GF-D8 (cell line): ENCODE measurements at places on chromosomes 16 and 17.

- no peak for DNase-seq
Observed at GRCh38 chr16:53785044-53785443, 81.1 kb downstream of the FTO start.

DNA sequence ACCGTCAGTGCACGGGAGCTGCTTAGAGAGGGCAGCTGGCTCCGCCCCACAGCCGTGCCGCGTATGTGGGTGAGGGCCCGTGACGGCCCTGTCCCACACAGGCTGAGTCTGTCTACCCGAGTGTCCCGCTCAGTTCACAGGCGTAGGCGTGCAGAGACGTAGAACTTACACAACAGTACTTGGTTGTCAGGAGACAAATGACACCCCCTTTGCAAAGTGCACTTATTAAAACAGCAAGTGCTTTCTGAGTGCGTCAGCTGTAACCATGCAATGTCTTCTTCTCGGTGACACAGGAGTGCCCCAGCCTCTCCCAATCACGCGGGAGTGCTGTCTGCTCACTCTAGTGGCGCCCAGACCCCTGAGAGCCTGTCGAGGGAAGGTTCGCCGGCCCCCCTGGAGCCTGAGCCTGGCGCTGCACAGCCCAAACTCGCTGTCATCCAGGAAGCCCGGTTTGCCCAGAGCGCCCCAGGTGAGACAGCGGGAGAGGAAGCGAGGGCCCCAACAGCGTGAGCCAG lies 64.2 kb downstream of the FOXK2 start:
- no peak for DNase-seq

DNA sequence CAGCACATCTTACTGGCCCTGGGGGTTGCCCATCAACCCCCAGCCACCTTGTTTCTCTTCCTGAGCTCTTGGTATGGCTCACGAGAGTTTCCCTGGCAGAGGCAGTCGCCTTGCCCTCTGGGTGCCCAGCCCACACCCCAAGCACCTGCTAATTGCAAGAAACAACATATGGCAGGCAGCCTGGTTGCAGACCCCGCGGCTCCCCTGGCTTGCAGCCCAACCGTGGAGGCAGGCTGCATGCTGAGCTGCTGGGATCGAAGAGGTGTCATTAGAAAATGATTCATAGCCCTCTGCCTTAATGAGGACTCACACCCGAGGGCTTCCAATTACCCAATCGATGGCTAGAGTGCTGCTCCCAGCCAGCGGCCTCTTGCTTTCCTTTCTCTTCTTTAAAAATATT lies 115.7 kb downstream of the TMEM114 start:
- DNase-seq: no peak

DNA sequence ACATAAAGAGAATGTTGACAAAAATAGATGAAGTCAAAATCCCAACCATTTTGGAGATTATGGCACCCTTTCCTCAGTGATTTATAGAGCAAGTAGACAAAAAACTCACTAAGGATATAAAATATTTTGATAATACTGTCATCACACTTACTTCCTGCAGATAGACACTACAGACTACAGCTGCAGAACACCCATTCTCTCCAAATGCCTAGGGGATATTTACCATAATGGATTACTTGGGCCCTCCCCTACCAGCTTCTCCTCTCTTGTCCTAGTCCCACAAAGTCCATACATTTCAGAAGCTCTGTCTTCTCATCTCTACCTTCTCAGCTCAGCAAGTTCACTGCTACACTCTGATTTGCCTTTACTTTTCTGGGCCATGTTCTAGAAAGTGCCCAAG lies 37.2 kb upstream of the CCNF start:
- no peak for DNase-seq

GRCh38 chr17:12765548-12765947 lies 23.8 kb upstream of the ARHGAP44 start:
- DNase-seq: no peak

DNA sequence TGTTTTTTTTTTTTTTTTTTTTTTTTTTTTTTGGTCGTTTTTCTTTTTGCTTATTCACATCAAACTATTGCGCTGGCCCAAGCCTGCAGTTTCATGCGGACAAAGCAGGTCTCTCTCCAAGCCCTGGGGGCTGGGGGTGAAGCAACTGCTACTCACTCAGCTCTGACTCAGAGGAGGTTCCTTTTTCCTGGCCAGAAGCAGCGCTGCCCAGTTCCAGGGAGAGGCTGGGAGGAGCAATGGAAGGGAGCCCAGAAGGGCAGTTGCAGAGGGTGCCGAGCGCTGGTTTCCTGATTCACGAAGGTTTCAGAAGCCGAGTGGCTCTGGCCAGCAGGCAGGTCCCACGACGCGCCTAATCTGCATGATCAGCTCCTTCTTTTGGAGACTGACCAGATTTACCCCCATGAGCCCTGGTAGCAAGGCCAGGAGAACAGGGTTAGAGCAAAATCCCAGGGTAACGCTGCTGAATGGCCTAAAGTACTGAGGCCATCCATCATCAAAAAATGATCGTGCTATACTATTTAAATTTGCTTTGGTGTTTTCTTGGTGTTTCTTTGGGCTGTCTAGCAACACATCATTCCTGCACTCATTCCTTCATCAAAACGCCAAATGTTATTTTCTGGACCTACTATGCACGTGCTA lies 144.7 kb upstream of the SOX9 start:
- DNase-seq: no peak

- no peak for DNase-seq
Observed at GRCh38 chr17:5506307-5506706, 19.9 kb downstream of the MIS12 start.

DNA sequence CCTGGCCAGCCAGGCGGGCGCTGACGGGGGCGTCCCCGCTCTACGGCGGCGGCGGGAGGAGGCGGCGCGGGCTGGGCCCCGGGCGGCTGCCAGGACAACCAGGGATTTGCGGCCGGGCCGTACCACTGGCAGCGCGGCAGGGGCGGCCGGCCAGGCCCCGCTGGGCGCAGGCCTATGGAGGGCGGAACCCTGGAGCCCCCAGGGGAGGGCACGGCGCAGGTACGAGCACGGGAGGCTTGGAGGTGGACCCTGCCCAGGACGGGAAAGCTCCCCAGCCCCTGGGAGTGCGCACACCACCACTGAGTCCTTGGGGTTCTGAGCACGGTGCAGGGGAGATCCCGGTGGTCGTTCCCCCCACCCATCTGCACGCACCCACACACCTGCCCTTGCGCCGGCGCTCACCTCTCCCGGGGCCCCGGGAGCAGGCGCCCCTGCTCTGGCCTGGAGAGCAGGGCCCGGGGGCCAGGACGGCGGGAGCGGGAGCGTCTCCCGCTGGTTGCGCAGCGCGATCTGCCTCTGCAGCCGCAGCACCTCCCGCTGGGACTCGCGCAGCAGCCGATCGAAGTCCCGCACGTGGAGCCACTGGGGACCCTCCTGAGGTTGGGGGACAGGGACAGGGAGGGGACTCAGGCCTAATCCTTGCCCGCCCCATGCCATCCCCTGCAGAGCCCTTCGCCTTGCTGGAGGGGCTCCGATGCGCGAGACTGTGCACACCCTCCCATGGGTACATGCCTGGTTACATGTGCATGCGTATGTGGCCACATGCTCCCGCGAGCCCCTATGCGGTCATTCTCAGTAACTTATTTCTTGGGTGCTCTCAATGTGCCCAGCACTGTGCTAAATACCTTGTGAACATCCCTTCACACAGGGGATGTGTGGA lies 3.9 kb downstream of the TSPOAP1 start:
- no peak for DNase-seq

DNA sequence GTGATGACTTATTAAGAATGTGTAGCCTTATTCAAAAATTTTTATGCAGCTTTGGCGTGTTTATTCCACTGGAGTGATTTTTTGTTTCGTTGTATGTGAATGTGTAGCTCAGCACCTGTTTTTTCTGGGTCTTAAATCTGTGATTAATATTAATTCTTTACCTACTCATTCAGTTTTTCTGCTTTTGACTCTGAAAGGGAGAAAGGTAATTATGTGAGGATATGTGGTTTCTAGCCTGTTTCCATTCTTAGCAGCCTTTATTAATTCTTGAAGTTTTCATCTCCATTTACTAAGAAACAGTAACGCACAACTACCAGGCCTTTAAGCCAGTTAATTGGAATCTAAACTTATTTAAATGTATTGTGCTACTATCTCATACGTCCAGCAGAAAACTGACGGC lies 7.0 kb downstream of the HEATR3 start:
- DNase-seq: no peak

DNA sequence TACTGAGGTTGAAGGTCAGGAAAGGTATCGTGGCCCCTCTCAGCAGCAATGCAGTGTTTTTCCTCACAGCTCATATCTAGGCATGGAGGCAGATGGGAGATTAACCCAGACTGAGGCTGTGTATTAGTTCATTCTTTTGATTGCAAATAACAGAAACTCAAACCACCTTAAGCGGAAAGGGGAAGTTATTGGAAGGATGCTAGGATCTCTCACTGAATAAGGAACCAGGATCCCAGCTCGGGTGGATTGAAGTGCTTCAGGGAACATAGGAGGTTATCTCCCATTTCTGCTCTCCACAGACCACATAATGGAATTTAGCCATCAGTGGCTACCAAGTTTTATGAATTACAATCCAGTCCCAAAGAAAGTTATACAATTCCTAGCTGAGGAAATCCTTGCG lies 8.2 kb downstream of the ZNF689 start:
- peak; percentile 12 for DNase-seq

DNA sequence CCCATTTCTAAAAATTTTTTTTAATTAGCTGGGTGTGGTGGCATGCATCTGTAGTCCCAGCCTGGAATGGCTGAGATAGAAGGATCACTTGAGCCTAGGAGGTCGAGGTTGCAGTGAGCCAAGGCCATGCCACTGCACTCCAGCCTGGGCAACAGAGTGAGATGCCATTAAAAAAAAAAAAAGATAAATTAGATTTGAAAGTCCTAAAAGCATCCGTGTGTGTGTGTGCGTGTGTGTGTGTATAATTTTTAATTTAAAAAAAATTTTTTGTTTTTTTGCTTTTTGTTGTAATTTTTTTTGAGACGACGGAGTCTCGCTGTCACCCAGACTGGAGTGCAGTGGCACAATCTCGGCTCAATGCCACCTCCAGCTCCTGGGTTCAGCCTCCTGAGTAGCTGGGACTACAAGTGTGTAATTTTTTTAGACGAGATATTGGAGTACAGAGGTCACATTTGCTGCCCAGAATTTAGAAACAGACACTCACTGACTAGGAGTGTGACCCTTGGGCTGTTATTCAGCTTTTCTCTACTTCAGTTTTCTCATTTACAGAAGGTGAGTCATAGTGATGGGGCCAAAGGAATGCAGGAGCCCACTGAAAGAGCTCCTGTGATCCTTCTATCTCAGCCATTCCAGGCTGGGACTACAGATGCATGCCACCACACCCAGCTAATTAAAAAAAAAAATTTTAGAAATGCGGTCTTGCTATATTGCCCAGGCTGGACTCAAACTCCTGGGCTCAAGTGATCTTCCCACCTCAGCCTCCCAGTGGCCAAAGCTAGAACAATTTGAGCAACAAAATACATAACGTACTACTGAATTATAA lies 25.5 kb upstream of the TBX4 start:
- DNase-seq: no peak

DNA sequence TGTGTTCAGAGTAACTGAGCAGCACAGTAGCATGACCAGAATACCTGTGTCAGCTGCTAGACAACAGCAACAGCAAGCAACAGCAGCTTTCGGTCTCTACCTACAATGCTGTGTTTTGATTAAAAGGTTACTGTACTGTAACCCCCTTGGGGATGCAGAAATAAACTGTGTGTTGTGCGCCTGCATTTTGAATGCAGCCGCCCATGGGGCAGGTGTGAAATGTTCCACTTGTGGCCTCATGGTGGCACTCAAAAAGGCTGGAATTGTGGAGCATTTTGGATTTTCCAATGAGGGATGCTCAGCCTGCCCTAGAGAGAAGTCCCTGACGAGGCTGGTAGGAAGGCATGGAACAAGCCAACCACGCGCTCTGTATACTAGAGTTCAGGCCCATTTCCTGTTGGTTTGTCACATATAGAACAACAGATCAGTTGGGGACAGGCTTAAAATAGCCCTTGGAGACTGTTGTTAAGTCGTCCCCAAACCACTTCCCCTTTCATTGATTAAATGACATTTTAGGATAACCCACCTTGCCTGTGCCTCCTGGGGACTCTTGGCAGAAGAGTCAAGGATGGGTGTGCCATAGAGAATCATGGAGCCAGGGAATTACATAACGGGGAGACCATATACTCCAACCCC lies 27.1 kb downstream of the SCPEP1 start:
- DNase-seq: peak; percentile 31

- no peak for DNase-seq
Observed at GRCh38 chr17:77696721-77697460, 261.6 kb upstream of the TNRC6C start.

- no peak for DNase-seq
Observed at GRCh38 chr17:732902-733720, 715 bp downstream of the TLCD3A start.

GRCh38 chr17:61366076-61366714 lies 33.4 kb upstream of the TBX2 start:
- no peak for DNase-seq
